Activated T-cell treated with anti-CD3 and anti-CD28 coated beads, Interleukin-2, amount 50 U/mL, for 72 hours (primary cell): ENCODE measurements at places on chromosomes 7 and 10. TPM values are rescaled to one million over a fixed set of nuclear protein-coding genes. Genes with fewer than 3 reads are reported as not detected.

The MYH16 gene
- not detected for total RNA-seq

The CCL24 gene
- total RNA-seq: not detected

The FKBP9 gene
- total RNA-seq: 1.7 TPM

The TFR2 gene
- 4.7 TPM for total RNA-seq

The HEPACAM2 gene
- not detected for total RNA-seq

DNA sequence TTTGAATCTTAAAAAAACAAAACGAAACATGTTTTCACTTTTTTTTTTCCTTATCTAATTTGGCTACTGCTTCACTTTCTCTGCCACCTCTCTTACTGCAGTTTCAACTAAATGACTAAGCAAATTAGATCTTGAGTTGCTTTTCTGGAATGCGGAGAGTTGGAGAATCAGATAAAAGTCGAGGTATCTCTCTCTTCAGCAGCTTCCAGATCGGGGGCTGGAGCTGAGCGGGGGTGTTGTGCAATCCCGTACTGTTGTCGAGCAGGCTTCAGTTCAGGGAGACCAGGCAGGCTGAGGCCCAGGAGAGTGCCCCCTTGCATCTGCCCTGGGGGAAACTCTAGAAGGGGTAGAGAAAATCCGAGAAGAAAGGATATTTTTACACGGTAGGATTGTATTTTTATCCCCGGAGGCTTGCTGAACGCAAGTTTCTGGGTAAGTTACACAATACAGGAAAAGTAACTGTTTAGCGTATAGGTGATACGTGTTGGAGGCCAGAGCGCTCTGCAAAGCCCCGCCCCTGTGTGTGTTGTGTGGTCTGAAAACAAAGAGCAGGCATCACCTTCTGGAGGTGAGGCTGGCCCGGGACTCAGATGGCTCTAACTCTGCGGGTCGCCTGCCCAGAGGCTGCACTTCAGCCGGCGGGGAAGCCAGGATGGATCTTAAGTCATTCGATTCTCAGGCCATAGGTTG is 116.6 kb downstream of the KLF6 start:
- H3K36me3 ChIP-seq: no peaks in the 10 kb centered on the region
- H3K4me1 ChIP-seq: peaks cover 43% of the 10 kb centered on the region
- H3K4me3 ChIP-seq: peak overlapping the region; percentile 85

- H3K27me3 ChIP-seq: no peaks in the 10 kb centered on the region
- H3K4me3 ChIP-seq: no peak overlapping the region
- H3K27ac ChIP-seq: no peak overlapping the region
Measured at GRCh38 chr7:27825891-27826290, 85.9 kb downstream of the TAX1BP1 start.

DNA sequence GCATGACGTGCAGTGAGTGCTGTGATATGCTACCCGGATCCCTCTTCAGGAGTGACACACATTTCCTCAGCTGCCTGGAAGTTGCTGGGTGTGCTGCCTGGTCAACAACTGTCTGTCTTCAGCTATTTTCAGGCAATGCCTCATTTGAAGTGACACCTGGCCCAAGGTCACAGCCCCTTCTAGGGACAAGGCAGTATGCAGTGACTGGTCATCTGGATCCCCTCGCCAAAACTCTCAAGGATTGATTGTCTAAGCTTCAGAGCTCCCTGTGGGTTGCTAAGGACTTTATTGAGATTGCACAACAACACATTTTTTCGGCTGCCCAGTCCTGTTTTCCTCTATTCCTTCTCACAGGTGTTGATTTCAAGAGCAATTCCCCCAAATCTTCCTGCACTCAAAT is 108.8 kb downstream of the GNAI1 start:
- no peaks in the 10 kb centered on the region for H3K36me3 ChIP-seq
- DNase-seq: no peak
- H3K4me3 ChIP-seq: no peak overlapping the region
- no peak overlapping the region for H3K27ac ChIP-seq
- H3K4me1 ChIP-seq: no peaks in the 10 kb centered on the region

GRCh38 chr10:77348082-77348481 is 289.5 kb downstream of the KCNMA1 start:
- no peaks in the 10 kb centered on the region for H3K27me3 ChIP-seq
- no peak overlapping the region for H3K4me3 ChIP-seq
- H3K36me3 ChIP-seq: no peaks in the 10 kb centered on the region
- no peak for DNase-seq
